ENCODE measurements at places on chromosomes 7 and 10. TPM values are rescaled to one million over a fixed set of nuclear protein-coding genes. Genes with fewer than 3 reads are reported as not detected.
A peak's percentile ranks its signal among the peaks of the same experiment; 100 is the strongest.

- peaks cover 52% of the 10 kb centered on the region for H3K36me3 ChIP-seq
- H3K27me3 ChIP-seq: no peaks in the 10 kb centered on the region
- no peaks in the 10 kb centered on the region for H3K4me1 ChIP-seq
- H3K27ac ChIP-seq: no peak overlapping the region
Measured at GRCh38 chr10:5744849-5745248, 60.2 kb downstream of the TASOR2 start.

UNC5B gene
- total RNA-seq: 29.2 TPM

DNA sequence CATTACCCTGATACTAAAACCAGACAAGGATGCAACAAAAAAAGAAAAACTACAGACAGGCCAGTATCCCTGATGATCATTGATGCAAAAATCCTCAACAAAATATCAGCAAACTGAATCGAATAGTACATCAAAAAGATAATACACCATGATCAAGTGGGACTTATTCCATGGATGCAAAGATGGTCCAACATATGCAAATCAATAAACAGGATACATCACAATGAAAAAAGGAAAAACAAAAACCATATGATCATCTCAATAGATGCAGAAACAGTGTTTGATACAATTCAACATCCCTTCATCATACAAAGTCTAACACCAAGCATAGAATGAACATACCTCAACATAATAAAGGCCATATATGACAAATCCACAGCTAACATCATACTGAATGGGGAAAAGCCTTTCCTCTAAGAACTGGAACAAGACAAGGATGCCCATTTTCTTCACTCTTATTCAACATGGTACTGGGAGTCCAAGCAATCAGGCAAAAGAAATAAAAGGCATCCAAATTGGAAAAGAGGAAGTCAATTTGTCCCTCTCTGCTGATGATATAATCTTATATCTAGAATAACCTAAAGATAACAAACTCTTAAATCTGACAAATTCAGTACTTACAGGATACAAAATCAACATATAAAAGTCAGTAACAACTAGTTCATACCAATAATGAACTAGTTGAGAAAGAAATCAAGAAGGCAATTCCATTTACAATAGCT is 48.8 kb upstream of the ASAH2 start:
- H3K4me1 ChIP-seq: no peaks in the 10 kb centered on the region
- no peak overlapping the region for H3K4me3 ChIP-seq
- DNase-seq: no peak
- no peak overlapping the region for H3K27ac ChIP-seq
- no peaks in the 10 kb centered on the region for H3K36me3 ChIP-seq
- H3K27me3 ChIP-seq: no peaks in the 10 kb centered on the region

DNA sequence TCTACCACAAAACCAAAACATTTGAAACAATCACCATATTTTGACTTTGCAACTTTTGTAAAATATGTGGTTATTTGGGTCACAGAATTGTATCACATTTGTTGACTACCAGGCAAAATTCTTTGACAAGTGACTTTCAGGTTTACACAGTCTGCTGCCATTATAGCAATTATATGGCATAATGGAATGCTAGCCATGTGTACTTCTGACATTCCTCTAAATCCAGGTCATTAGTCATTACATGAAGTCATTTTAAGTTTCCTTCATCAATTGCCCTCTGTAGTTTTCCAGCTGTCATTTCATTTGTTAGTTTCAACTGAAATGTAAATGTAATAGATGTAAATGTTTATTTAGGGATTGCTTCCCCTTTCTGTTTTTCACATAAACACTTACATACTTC is 137.5 kb downstream of the IMMP2L start:
- no peak overlapping the region for H3K27ac ChIP-seq
- no peaks in the 10 kb centered on the region for H3K27me3 ChIP-seq
- H3K36me3 ChIP-seq: no peaks in the 10 kb centered on the region
- H3K4me1 ChIP-seq: no peaks in the 10 kb centered on the region

- DNase-seq: no peak
- H3K27me3 ChIP-seq: no peaks in the 10 kb centered on the region
- H3K4me3 ChIP-seq: no peak overlapping the region
- H3K36me3 ChIP-seq: peaks cover 17% of the 10 kb centered on the region
Measured at GRCh38 chr7:2148189-2148588, 84.6 kb downstream of the MAD1L1 start.

DNA sequence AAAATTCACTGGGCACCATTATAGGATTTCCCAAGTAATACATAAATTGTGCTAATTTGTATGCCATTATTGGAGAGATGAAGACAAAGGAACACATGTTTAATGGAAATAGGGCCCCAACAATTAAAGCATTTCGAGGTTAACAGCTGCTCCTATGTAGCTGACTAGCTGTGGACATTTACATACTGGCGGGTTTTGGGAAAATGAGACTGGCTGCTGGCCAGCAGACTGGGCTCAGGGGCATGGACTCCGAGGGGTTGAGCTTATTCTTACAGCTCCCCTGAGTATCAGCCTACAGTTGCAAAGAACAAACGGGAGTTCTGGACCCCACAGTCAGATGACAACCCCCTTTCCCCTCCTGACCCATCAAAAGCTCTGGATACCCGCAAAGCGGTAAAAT is 91.9 kb upstream of the MYO3A start:
- no peaks in the 10 kb centered on the region for H3K36me3 ChIP-seq
- H3K27me3 ChIP-seq: no peaks in the 10 kb centered on the region
- H3K27ac ChIP-seq: no peak overlapping the region
- H3K4me1 ChIP-seq: no peaks in the 10 kb centered on the region
- no peak for DNase-seq

- no peak overlapping the region for H3K27ac ChIP-seq
- H3K4me3 ChIP-seq: no peak overlapping the region
- H3K36me3 ChIP-seq: peaks cover 71% of the 10 kb centered on the region
- DNase-seq: no peak
- H3K27me3 ChIP-seq: no peaks in the 10 kb centered on the region
Measured at GRCh38 chr10:87068281-87068680, 26.4 kb downstream of the GLUD1 start.

CYP2E1 gene
- total RNA-seq: 2.9 TPM

GRCh38 chr7:92889081-92889480 is 52.7 kb upstream of the CDK6 start:
- no peaks in the 10 kb centered on the region for H3K36me3 ChIP-seq
- no peaks in the 10 kb centered on the region for H3K27me3 ChIP-seq
- no peak overlapping the region for H3K27ac ChIP-seq
- DNase-seq: no peak

DNA sequence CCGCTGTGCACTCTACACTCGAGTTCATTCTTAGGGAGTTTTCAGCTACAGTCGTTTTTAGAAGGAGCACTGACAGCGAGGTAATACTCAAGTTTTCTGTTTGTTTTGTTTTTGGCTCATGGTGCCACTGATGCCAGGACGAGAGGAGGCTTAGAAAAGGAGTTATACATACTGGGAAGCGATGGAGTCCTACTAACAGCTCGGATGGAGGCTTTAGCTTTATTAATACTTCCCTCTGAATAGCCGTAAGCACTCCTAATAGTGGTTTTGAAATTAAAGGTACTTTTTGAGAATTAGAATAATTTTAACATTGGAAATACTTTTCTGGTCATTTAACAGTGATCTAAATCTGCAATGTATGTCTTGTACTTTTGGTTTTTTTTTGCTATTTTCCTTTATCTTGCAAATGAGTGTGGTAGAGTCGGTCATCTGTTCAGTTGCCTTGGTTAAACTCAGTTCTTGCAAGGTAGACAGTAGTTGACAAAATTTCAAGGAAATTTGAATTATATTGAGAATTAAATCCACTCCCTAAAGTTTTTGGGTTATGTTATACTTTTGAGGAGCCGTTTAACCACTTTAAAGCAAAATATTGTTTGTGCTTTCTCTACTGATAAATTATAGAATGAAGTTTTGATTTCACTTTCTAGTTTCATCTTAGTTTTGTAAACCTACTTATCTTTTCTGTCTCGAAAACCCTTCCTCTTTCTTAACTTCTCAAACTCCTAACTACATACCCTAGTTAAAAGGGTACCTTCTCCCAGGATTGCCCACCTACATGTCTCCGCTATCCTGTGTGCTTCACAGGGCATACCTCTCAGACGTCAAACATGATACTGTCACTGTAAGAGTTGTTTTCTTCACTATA is 1.5 kb downstream of the HBP1 start:
- peak overlapping the region; percentile 99 for H3K27ac ChIP-seq
- H3K27me3 ChIP-seq: no peaks in the 10 kb centered on the region
- H3K4me1 ChIP-seq: no peaks in the 10 kb centered on the region
- DNase-seq: no peak

GRCh38 chr7:501526-501925 is 18.1 kb downstream of the PDGFA start:
- H3K27ac ChIP-seq: no peak overlapping the region
- no peaks in the 10 kb centered on the region for H3K27me3 ChIP-seq
- H3K4me1 ChIP-seq: no peaks in the 10 kb centered on the region
- no peak overlapping the region for H3K4me3 ChIP-seq
- DNase-seq: no peak

GRCh38 chr10:42952349-42952748 is 124.5 kb upstream of the RET start:
- peak; percentile 53 for DNase-seq
- no peaks in the 10 kb centered on the region for H3K27me3 ChIP-seq
- no peak overlapping the region for H3K4me3 ChIP-seq
- H3K36me3 ChIP-seq: no peaks in the 10 kb centered on the region
- H3K27ac ChIP-seq: no peak overlapping the region

LCOR gene
- total RNA-seq: 12.2 TPM

GRCh38 chr10:15118615-15119014 is 21.5 kb downstream of the RPP38 start:
- H3K36me3 ChIP-seq: peaks cover 45% of the 10 kb centered on the region
- H3K4me3 ChIP-seq: no peak overlapping the region
- H3K27me3 ChIP-seq: no peaks in the 10 kb centered on the region
- no peaks in the 10 kb centered on the region for H3K4me1 ChIP-seq
- H3K27ac ChIP-seq: no peak overlapping the region

DNA sequence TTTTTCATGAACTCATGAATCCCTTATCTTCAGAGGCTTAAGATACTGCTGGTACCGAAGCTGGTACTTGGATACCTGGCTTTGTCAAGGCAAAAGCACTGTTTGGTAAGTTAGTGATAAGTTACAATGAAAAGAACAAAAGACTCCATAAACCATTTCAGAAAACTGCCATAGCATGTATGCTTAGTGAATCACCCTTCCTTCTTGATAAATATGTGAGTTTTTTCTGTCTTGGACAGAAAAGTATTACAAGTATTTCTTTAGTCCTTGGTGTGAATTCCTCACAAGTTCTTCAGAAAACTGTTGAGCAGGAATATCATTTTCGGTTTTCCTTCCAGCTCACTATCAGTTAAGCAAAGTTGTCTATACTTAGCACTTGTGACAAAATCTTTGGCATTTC is 25.6 kb downstream of the PUS7 start:
- no peak for DNase-seq
- no peaks in the 10 kb centered on the region for H3K27me3 ChIP-seq
- H3K4me1 ChIP-seq: no peaks in the 10 kb centered on the region
- H3K4me3 ChIP-seq: no peak overlapping the region

DNA sequence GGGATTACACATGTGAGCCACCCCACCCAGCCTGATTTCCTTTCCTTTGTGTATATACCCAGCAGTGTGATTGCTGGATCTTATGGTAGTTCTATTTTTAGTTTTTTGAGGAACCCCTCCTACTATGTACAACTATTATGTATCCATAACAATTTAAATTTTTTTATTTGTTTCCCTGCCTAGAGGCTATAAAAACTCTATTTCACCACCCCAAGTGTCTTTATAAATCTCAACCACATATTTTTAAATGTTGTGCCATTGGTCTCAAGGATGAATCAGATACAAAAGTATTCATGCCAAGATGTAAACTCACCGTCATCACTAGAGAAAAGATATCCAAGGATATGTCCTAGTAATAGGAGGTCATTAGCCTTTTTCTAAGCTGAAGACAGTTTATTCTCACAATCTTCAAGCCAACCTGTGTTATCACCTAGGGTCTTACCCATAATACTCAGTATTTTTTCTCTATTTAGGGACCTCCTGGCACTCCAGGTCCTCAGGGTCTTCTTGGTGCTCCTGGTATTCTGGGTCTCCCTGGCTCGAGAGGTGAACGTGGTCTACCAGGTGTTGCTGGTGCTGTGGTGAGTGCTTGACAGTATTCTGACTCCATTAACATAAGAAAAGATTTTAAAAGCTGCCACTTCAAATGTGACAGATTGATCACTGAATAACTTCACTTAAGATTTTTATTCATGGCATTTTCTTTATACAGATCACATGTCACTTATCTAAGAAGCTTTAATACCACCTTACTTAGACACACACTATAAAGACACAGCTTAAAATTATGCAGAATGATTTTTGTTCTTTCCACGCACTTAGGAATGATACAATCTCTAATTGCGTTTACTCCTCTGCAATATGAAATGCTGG is 29.4 kb downstream of the COL1A2 start:
- no peaks in the 10 kb centered on the region for H3K4me1 ChIP-seq
- peaks cover 53% of the 10 kb centered on the region for H3K36me3 ChIP-seq
- DNase-seq: no peak
- no peak overlapping the region for H3K27ac ChIP-seq
- H3K4me3 ChIP-seq: no peak overlapping the region
- H3K27me3 ChIP-seq: no peaks in the 10 kb centered on the region

GRCh38 chr7:126016722-126017121 is 1087.1 kb upstream of the POT1 start:
- no peaks in the 10 kb centered on the region for H3K27me3 ChIP-seq
- H3K36me3 ChIP-seq: no peaks in the 10 kb centered on the region
- no peak overlapping the region for H3K27ac ChIP-seq
- H3K4me3 ChIP-seq: no peak overlapping the region

- no peaks in the 10 kb centered on the region for H3K36me3 ChIP-seq
- H3K27ac ChIP-seq: peak overlapping the region; percentile 72
- no peak overlapping the region for H3K4me3 ChIP-seq
- no peaks in the 10 kb centered on the region for H3K4me1 ChIP-seq
- DNase-seq: no peak
- H3K27me3 ChIP-seq: no peaks in the 10 kb centered on the region
Measured at GRCh38 chr10:70330671-70331070, 46.9 kb upstream of the NPFFR1 start.

- H3K27ac ChIP-seq: no peak overlapping the region
- H3K4me3 ChIP-seq: no peak overlapping the region
- H3K27me3 ChIP-seq: no peaks in the 10 kb centered on the region
Measured at GRCh38 chr7:141003172-141004065, 11.3 kb downstream of the MRPS33 start.

DNA sequence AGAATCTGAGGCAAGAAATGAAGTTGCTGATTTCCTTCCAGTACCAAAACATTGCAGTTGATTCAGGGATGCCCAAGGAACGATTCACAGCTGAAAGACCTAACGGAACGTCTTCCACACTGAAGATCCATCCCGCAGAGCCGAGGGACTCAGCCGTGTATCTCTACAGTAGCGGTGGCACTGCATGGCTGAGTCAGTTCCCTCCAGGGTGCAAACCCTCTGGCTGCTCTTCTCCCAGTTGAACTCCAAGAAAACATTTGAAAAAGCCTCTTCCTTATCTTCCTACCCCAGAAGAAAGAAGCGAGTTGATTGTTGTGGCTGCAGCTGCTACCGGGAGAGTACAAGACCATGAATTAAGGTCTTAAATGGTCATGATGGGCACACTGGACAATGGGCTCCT is 147.1 kb upstream of the PRSS1 start:
- H3K4me3 ChIP-seq: no peak overlapping the region
- DNase-seq: no peak
- H3K36me3 ChIP-seq: no peaks in the 10 kb centered on the region
- no peaks in the 10 kb centered on the region for H3K27me3 ChIP-seq
- H3K27ac ChIP-seq: no peak overlapping the region

GRCh38 chr10:50310560-50311174 is 59.4 kb upstream of the ASAH2 start:
- no peak overlapping the region for H3K4me3 ChIP-seq
- no peaks in the 10 kb centered on the region for H3K4me1 ChIP-seq
- peaks cover 44% of the 10 kb centered on the region for H3K36me3 ChIP-seq
- H3K27ac ChIP-seq: no peak overlapping the region

RHOBTB1 gene
- 13.2 TPM for total RNA-seq

GRCh38 chr7:29234438-29234837 is 39.9 kb downstream of the CHN2 start:
- no peak for DNase-seq
- H3K4me1 ChIP-seq: no peaks in the 10 kb centered on the region
- no peak overlapping the region for H3K4me3 ChIP-seq
- no peak overlapping the region for H3K27ac ChIP-seq
